ENCODE measurements at places on chromosomes 2 and 18.

DNA sequence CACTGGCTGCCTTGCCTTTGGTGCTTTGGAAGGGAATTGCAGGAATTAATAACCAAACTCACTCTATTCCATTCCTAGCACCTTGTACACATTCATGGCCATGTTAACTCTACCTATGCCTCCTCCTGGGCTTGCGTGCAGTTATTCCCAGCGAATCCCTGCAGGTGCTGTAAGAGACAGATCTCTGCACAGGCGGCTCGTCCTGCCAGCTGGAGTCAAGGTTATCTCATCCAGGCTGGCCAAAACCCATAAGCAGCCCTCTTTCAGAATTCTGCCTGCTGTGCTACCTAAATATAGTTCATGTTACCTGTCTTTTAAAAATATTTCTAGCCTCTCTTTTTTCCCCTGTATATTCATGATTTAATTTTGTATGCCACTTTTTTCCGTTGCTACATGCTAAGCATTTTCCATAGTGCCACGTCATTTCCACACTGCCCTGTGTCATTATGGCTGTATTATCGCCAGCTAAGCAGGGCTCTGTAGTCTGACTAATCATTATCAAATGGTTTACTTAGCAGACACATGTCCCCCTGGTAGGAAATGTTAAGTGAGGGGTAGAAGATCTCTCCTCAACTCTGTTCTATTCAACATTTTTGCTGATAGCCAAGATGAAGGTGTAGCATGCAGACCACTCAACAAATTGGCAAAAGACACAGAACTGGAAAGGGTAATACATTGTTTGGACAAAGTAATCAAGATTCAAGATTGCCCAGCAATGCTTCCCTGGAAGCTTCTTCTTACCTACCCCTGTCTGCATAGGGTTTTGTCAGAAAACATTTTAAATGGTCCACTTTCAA lies 79.7 kb upstream of the TAF1B start:
- DNase-seq = no peak

- DNase-seq = no peak
These were observed 12.1 kb downstream of the EPAS1 start for GRCh38 chr2:46309052-46309953.

DNA sequence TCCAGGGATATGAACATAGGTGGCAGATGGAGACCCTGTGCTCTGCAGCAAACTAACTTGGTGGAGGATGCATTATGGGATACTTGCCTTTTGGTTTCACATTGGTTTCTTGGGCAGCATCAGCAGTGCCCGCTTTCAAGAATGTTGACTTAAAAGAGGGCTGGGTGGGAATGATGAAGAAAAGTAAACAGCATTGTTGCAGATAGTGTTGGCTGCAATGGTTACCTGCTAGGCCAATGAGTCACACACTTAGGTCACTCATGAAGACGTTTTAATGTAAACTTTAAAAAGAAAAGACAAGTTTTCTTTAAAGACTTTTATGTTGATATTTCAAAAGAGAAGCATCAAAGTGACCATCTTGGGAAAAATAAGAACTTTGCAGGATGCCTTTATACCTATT lies 26.1 kb upstream of the FAM237A start:
- no peak for DNase-seq

- DNase-seq = no peak
These were observed 188.2 kb downstream of the LTBP1 start for GRCh38 chr2:33134791-33135560.

DNA sequence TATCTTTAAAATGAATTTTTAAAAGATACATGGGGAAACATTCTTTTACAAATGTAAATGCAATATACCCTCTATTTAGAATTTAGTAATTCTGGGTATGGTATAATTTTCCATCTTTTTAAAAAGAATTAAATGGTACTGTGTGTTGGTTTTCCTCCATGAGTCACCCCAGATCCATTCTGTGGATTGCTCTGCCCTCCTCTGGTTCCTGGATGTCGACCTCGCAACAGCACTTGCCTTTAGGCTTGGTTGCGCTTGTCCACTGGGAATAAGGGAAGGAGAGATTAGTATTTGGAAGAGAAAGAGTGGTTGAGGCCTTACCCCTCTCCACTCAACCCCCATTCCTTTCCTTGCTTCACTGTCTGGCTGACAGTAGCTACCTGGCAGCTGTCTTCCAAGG lies 90.4 kb downstream of the FTCDNL1 start:
- DNase-seq = no peak

- no peak for DNase-seq
These were observed at the start of gene SCN9A for GRCh38 chr2:166375736-166376487. TSS of gene SCN9A (minus strand) at chr2:166375944. CDS start at chr2:166311756, 64,188 bp downstream.

DNA sequence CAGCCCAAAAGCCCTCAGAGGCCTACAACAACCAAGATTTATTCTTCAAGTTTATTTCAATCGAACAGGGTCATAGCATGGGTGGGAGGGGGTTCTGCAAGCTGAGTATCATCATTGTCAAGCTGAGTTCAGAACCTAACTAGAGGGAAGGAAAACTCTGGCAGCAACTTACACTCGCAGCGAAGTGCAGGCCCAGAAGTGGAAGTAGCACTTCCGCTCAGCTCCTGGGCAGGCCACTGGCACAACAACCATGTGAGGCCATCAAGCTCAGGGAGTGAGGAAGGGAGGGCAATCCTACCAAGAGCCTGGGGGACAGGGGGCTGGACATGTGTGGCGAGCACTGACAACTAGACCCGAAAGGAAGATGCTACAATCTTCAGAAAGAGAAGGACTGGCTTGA lies 4.8 kb downstream of the UXS1 start:
- no peak for DNase-seq

- DNase-seq = peak; percentile 17
These were observed 22.6 kb upstream of the BCL2 start for GRCh38 chr18:63342206-63342605.

DNA sequence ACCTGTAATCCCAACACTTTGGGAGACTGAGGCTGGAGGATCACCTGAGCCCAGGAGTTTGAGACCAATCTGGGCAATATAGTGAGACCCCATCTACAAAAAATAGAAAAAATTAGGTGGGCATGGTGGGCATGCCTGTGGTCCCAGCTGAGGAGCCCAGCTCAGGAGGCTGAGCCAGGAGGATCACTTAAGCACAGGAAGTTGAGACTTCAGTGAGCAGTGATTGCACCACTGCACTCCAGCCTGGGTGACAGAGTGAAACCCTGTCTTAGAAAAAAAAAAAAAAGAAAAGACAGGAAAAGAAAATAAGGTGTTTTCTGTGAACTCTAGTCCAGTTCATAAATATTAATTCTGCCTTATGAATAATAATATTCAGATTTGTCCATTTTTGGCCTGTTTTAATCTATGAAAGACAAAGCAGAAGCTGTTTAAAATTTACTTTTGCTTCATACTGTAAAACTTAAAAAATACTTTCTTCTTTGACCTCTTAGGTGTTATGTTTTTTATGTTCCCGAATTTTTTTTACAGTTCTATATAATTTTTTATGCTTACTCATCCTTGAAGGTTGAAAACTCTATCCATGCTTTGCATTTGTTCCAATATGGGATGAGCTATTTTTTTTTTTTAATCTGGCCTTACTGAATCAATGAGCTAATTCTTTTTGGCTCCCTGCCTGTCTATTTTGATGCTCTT lies 8.4 kb upstream of the ANXA4 start:
- no peak for DNase-seq

GRCh38 chr18:493986-494983 lies 6.2 kb downstream of the COLEC12 start:
- no peak for DNase-seq

DNA sequence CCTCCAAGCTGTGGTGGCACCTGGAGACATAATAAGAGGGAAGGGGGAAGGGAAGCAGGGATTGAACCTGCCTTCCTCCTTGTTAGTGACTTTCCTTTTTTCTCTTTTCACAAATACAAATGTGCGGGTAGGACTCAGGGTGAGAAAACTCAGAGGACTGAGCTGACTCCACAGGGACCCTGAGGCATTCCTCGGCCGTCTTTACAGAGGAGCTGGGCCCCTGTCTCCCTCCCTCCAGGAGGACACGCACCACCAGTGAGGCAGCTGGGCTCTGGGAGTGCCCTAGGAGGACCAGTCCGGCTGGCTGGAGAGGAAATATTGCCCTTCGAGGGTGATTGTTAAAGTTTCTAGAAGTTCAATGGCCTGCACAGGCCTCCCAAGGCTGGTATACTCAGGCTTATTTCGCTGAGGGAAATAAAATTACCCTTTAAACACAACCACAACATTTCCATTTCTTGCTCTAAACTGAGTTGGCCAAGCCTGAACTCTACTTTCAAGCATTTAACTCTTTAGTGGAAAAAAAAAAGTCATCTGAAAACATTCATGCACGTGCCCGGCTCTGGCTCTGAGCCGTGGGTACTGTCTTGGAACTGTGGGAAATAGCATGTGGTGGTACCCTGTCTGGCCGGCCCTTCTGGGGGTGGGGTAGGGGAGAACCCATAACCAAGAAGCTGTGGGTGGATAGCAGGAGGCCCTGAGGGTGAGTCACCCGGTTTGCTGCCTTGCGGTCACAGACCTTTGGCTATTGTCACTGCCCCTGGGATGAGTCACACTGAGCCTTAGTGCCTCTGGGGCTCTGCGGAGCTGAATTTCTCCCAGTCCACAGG lies 116.0 kb downstream of the COPS8 start:
- DNase-seq = no peak

GRCh38 chr2:236393101-236393500 lies 128.9 kb upstream of the ASB18 start:
- no peak for DNase-seq

DNA sequence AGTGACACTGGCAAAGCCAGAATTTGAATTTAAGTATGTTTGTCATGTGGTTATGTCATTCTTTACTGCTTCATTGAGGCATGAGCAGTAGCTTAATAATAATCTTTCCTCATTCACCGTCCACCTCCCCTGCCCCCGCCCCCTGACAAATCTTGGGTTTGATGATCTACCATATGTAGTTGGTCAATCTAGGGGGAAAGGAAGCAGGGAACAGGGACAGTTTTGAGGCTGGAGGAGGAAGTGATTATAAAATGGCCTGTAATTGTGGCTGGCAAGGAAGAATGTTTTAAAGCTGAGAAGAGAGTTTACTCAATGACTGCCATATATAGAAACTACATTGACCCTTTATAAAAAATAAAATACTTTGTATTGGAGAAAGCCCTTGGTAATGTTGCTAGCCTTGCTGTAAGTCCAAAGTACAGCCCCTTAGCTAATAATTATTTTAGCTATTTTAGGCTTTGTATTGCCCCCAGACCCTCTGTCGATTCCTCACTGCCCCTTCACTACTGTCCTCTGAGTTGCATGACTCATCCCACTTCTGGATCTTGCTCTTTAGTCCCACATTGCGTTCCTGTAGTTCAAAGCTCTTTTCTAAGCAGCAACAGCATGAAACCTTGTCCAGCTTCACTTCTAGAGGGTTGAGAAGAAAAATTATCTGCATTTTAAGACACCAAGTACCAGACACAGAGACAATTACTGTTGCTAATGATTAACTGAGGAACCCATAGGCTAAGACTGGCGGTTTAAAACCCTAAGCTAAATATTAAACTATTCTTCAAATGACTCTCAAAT lies 38.4 kb downstream of the PELI1 start:
- DNase-seq = no peak

DNA sequence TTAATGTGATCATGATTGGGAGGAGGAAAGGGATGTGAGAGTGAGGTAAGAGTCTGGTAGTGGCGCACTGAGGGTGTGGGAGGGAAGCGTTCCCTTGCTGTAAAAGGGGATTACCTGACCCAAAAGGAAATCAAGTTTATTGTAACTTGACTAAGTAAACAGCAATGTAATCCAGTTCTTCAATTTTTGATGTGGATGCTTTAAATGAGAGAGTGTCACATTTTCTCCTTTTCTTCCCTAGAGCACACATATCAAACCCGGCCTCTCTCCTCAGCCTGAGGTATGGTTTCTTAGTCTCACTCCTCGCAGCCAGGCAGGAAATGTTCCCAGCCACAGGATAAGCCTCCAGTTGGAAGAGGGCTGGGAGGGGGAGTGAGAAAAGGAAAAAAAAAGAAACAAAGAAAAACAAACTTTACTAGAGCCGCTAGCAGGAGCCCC lies 688 bp upstream of the ARHGAP28 start:
- DNase-seq = no peak

GRCh38 chr2:69717861-69718273 lies 24.1 kb upstream of the ANXA4 start:
- no peak for DNase-seq

GRCh38 chr18:49335677-49336076 lies 124.8 kb downstream of the DYM start:
- no peak for DNase-seq

GRCh38 chr18:14120926-14121325 lies 11.3 kb downstream of the ZNF519 start:
- DNase-seq = no peak

GRCh38 chr2:172976116-172976515 lies 99.5 kb upstream of the MAP3K20 start:
- DNase-seq = no peak

- no peak for DNase-seq
These were observed 658.4 kb upstream of the FSHR start for GRCh38 chr2:49812730-49813129.

DNA sequence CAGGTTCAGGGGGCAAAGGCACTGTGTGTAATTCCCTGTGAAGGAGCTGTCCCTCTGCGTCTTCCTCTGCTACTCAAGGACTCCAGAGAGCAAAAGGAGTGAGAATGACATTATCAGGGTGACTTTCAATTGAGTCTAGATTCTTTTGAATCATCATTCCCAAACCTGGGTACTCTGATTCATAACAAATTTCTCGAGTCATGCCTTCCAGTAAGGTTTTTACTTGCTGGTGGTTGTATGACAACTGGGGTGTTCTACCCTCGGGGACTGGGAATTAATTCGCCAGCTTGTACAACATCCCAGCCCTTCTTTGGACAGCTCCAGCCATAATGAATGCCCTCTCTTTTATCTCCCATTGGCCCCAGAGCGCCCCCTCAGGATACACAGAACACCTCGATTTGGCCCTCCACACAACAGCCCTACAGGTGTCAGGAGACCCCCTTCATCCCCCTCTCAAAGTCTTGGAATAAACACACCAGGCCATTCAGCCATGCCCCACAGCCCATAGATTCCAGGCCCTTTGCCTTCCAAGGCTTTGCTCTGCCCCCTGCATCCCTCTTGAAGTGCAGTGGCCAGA lies 254.5 kb downstream of the KLHL29 start:
- DNase-seq = no peak

- DNase-seq = no peak
These were observed 58.8 kb downstream of the DGKD start for GRCh38 chr2:233413046-233413445.

DNA sequence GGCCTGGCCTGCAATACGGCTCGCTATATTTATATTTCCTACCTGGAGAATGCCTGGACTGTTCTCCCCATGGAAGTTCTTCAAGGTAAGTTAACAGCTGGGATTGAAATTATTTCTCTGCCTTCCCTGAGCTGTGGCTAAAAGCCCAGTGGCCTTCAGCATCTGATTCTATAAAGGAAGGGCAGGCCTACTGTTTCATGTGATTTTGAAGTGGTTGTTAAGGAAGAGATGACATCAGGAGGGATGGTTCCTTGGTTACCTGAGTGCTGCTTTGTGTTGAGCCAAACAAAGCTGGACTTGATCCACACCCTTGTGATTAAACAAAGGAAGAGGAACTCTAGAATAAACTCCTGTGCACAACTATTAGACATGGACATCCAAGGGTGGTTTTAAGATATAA lies 61.6 kb downstream of the MFSD6 start:
- DNase-seq = no peak

- DNase-seq = no peak
These were observed 85.4 kb downstream of the DLGAP1 start for GRCh38 chr18:4369705-4370104.

- DNase-seq = no peak
These were observed 29.4 kb upstream of the DYSF start for GRCh38 chr2:71423817-71424420.
